ENCODE measurements at places on chromosomes 6 and 20.
A peak's percentile ranks its signal among the peaks of the same experiment; 100 is the strongest.

DNA sequence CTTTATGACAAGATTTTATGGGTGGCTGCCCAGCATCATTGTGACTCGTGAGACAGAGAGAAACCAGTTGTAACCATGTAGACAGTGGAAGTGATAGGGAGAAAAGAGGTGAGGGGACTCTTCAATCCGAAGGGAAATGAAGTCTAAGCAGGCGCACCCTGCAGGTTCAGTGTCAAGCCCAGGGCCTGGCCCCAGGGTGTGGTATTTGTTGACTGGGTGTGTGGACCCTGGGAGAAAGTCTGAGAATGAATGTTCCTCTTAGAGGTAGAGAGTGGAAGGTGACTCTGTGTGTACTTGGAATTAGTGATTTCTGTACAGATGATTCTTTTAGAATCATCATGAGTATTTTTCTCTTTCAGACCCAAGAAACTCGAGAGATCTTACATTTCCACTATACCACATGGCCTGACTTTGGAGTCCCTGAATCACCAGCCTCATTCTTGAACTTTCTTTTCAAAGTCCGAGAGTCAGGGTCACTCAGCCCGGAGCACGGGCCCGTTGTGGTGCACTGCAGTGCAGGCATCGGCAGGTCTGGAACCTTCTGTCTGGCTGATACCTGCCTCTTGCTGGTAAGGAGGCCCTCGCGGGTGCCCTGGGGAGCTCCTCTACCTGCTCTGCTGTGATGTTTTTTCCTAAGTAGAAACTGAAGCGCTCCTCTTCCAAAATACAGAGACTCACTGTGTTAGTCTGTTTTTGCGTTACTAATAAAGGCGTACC lies 68.0 kb downstream of the PTPN1 start:
- no peak for DNase-seq

- no peak for DNase-seq
These were observed 64.2 kb upstream of the AKIRIN2 start for GRCh38 chr6:87766211-87766610.

DNA sequence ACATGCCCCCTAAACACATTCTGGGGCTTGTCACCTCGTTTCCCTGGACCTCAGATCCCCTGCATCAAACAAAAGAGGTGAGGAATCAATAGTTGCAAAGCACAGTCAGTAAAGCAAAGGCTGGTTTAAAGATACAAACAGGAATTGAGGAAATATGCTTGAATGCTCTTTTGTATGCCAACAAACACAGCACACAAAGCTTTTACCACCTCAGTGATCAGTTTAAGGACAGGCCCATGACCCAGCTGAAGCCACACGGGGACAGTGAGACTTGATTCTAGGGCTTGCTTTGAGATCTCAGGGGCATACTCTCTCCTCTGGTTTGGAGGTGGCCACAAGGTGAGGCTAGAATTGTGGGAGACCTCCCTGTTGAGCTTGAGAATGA lies 182.9 kb upstream of the CST7 start:
- no peak for DNase-seq

DNA sequence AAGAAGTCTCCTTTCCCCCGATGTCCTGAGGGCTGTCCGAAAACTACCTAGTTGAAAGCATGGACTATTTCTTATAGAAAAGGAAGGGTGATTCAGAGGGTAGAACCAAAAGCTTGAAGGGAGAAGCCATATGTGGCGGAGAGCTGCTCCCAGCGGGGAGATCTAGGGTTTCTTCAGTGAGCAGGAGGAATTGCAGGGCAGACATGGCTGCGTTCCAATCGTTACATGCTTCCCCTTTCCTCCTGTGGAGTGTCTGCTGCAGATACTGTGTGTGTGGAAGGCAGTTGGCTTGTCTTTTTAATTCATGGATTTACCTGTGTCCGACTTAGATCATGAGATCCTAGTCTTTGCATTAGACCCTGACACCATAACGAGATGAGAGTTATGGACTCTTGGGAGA lies 799.5 kb downstream of the QKI start:
- DNase-seq, result no peak

DNA sequence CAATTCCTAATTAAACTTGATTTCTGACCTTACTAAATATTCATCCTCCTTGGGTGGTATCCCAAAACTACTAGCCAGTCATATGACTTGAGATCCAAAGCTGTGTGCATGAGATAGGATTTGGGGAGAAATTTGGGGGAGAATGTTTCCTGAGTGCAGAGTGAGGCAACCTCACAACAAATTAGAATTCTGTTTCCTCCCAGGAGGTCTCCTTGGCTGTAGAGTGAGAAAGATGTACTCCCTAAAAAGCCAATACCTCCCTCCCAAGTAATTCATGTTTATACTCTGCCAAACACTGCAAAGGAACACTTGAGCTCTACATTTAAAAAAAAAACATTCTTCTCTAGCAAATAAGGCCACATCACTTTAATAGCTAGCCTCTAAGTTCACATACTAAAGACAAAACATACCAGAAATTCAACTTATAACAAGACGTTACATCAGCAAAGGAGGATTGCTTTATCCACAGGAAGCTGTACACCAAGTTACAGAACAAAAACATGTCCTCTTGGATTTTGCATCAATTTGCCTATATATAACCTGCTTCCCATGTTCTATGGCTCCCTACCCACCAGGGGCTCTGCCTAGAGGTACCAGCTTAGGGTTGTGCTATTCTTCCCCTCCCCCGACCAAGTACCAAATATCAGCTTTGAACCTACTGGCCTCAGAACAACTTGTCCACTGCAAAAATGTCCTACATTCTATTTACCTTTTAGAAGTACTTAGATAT lies 15.4 kb upstream of the TMEM30A start:
- DNase-seq, result no peak

DNA sequence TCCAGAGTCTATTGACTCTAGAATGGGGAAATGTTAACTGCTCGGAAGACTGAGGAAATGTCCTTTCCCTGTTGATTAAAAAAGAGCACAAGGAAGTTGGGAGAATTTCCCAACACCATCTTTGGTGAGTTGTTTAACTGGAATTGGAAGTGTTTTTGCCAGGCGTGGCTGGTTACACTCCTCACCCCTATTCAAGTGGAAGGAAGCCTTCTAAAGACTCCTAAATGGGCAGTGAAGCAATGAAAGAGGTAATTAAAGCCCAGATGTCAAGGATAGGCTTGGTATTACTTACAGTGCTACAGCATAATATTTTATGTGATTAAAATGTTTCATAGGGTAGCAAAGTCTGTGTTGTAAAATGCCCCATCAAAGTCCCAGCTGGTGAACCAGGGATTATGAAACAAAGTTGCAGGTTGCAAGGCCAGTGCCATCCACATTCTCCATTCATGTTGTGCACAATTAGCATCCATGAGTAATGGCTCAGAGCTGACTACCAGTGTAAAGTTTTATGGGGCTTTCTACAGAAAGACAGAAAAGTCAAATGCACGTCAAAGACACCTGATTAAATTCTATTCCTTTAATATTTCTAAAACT lies 52.6 kb downstream of the BTBD3 start:
- no peak for DNase-seq

DNA sequence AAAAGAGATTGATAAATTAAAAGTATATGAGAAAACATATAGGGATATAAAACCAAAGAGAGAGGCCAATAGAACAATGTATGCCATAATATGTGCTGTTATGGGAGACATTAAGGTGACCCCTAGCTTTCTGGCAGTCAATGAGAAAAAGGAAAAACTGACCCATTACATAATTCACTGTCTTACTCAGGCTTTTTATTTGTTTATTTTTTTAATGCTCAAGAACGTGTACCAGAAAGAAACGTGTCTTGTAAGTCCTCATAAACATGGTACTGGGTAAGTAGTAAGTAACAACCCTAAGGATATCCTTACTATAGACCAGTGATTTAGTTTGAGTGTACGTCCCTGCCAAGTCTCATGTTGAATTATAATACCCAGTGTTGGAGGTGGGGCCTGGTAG lies 160.8 kb upstream of the PHACTR1 start:
- no peak for DNase-seq

- no peak for DNase-seq
These were observed 60.7 kb downstream of the PRND start for GRCh38 chr20:4782378-4782772.

GRCh38 chr6:23875006-23875405 lies 251.0 kb upstream of the NRSN1 start:
- DNase-seq, result no peak

- no peak for DNase-seq
These were observed 15.8 kb downstream of the PLAGL1 start for GRCh38 chr6:143992285-143992684.

GRCh38 chr20:16708602-16709001 lies 21.2 kb upstream of the SNRPB2 start:
- DNase-seq, result no peak

DNA sequence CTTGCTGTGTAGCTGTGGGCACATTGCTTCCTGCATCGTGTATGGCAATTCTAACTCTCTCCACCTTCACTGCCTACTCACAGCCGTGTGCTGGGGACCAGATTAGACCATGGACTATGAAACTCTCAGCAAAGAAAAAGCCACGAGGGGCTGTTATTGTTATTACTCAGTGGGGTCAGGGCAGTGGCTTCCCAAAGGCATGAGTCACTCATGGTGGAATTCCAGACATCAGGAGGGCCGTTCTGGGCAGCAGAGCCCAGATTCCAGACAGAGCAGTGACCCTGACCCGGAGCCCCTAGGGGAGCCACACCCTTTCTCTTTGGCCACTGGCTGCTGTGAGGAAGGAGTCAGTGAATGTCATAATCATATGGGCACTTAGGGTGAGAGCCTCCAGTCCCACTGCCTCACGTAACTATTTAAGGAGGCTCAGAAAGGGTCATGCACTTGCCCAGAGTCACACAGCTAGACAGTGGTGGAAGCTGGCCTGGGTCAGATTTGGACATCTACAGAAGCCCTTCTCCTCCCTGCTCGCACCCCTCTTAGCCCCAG lies 22.2 kb upstream of the CCN5 start:
- DNase-seq, result no peak

DNA sequence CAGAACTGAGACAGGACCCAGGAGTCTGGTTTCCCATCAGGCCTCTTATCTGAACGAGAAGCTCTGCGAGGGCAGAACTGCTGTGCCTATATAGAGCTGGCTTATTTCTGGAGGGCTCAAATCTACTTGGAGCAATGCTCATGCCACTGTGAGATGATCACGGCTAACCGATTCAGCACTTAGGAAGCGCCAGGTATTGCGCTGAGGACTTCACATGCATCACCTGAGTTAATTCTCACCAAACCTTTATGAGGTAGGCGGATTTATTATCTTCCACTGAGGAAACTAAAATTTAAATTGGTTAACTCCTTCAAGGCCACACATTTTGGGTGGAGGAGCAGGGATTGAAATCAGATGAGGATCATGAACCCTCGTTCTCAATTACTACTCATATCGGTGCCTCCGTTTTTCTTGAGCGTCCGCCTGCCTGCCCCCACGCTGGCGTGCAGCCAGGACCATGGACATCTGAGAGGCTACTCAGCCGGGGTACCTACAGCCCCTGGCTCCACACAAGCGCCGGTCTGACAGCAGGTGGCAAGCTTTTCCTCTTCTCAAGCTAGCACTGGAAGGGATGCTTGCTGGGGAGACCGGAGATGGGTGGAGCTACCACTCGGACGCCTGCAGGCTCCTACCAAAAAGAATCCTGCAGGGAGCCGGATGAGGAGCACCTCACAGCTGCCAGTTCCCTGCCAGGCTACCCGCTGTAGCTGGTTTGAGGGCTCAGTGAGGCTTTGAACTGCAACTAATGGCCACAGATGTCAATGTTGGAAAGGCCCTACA lies 1.0 kb upstream of the PCIF1 start:
- DNase-seq, result peak; percentile 51

DNA sequence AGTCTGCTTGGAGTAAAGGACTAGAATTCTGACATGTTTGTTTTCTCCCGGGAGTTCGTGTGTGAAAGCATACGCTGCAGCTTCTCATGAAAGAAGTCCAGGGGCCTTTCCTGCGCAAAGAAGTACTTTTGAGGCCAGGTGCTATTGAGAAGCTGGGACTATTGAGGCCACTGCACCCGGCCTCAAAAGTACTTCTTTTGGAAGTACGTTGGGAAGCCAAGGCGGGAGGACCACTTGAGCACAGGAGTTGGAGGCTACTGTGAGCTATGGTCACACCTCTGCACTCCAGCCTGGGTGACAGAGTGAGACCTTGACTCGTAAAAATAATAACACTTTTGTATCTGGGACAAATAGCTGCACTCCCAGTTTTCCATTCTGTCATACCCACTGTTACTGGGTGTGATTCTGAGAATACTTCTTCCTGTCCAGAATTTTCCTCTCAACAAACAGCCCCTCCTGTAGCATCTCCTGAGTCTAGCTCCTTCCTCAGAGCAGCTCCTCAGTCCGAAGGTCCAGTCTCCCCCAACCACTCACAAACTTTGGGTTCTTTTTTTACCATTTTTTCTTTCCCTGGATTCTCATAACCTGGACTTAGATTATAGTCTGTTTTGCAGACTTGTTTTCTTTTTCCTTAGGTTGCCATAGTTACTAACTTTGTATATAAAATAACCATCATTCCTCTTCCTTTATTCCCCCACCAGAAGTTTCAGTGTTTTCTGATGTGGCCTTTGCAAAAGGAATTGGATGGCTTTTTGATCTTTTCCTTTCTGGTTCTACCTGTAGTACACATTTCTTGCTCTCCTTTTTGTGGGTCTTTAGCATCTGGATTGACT lies 12.7 kb downstream of the STK35 start:
- DNase-seq, result no peak

DNA sequence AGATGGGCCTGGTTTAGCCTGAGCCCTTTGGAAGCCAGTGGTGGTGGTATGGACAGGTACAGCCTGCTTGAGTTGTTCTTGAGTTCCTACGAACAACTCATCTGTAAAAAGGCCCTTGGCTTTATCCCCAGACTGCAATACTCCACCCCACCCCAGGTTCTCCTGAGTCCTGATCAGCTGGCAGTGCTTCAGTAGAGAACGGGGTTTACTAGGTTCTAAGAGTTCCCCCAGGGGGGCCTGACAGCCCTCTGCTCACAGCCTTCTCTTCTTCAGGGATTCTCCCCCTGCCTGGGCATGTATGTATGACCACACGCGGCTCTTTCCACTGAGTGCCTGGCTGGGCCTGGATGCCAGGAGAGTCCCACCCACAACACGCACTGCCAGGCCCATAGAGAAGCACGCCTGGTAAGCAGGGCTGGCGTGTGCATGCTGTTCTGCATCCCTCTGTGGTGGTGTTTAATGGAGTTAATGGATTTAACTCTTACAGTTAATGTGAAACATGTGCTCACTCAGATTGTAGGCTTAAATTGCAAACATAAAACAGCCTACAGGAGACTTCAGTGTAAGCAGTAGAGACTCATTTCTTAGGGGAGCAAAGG lies 44.3 kb upstream of the SLC4A11 start:
- DNase-seq, result no peak

GRCh38 chr6:321536-322258 lies 29.4 kb downstream of the DUSP22 start:
- DNase-seq, result no peak

GRCh38 chr20:62243906-62244515 lies 5.7 kb downstream of the OSBPL2 start:
- no peak for DNase-seq

- DNase-seq, result no peak
These were observed 188.4 kb downstream of the TBX18 start for GRCh38 chr6:84576029-84576428.

GRCh38 chr20:346640-347316 lies at the start of gene NRSN2:
Gene NRSN2 (plus strand): TSS chr20:347111. CDS start chr20:349644, 2,533 bp downstream.
- DNase-seq, result peak; percentile 49

- no peak for DNase-seq
These were observed 215.2 kb downstream of the TMEM242 start for GRCh38 chr6:157107915-157108651.

Measured in CD4-positive, alpha-beta T cell (primary cell).